ENCODE measurements at places on chromosomes 5 and 9.

- no peak for DNase-seq
Observed at GRCh38 chr9:118423021-118423420, 718.8 kb downstream of the TLR4 start.

DNA sequence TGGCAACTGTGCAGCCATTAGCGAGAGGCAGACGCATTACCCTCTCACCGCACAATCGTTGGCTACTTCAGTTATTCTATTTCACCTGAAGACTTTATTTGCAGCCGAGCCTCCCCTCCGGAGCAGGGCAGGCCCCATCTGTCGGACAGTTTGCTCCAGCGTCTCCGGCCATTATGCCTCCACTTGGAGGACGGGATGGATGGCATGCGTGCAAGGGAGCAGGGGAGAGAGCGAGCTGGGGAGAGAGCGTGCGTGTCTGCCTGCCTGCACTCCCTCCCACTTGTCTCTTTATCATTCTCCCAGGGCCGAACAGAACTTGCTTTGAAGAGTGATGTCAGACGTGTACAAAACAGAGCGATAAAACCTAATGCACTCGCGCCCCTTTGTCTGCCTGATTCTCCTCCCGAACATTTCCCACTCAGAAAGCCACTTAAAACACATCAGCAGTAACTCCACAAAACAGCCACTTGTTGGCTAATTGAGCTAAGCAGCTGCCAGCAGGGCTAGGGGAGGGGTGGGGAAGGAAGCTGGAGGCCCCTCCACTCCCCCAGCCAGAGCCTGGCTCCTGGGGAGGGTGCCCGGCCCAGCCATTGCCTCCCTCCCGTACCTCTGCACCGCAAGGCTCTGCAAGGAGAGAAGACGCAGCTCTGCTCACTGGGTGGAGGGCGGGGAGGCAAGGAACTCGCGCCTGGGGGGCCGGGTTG lies 43.4 kb upstream of the FUBP3 start:
- no peak for DNase-seq

GRCh38 chr9:73640971-73641370 lies 489.3 kb downstream of the ANXA1 start:
- DNase-seq, result no peak

DNA sequence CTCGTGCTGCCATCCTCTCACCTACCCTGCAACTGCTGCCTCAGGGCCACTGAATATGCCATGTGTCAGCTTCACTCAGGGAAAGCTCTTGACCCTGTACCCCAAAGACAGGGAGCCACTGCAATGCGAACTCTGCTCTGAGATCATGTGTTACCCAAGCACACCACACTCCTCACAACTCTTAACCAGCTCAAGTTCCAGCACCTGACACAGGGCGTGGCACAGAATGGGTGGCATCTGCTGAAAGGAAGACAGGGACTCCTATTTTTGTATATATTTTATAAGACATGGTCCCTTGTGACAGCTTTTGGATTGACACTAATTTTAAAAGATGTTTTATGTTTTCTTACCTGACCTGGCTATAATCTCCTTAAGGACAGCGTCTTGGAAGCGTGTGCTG lies 10.7 kb downstream of the PHYKPL start:
- DNase-seq, result no peak

- DNase-seq, result no peak
Observed at GRCh38 chr9:115921301-115921700, 232.3 kb upstream of the PAPPA start.

- DNase-seq, result no peak
Observed at GRCh38 chr9:72440992-72441847, 76.2 kb upstream of the ZFAND5 start.

GRCh38 chr9:88684046-88684445 lies 149.1 kb downstream of the NXNL2 start:
- DNase-seq, result no peak

DNA sequence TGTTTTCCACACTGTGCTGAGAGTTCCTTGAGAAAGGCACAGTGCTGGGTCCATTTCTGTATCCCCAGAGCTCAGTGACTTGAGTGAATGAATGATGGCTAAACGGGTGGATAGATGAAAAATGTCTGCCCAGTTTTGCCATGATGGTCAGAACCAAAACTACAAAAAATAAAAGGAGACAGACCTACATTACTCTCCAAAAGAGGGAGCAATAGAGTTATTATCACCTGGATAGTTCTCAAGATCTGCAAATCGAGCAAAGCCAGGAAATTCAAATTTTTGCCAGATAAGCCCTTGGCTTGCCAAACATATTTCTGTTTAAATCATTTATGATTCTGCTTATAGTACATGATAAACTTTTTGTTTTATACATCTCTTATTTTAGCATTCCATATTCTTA lies 214.2 kb upstream of the ZNF462 start:
- DNase-seq, result no peak

DNA sequence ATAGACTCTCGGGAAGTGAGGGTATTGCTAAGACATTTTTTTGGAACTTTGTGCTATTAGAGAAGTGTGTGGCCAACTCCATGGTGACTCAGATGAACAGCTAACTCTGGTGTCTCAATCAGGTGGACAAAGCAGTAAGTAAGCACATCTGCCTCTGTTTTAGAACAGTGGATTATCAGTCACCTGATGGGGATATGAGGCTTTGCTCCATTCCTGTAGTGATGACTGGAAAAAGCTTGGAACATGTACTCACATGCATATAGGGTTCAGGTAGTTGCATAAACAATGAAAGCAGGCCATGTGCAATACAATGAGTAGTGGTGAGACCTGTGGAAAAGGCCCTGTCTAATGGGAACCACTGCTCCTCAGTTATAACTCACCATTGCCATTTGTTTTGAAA lies 168.2 kb upstream of the FBN2 start:
- DNase-seq, result no peak

DNA sequence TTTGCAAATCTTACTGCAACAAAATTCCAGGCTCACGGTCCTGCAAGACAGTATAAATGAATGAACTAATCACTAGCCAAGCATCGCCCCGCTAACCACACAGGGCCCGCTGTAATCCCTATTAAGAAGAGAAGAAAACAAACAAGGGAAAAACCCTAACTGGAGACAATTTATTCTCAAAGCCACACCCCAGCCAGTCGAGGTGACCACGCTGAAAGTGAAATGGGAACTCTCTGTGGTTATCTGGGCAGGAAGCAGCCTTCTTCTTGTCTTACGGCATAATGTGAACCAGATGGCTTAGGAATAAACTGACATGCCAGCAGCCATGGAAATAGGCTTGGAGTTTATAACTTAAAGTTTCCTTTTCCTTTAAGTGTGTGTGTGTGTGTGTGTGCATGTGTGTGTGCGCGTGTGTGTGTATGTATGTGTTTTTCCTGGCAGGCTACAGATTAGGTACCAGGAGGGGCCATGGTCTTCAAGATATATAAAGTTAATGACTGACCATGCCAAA lies 120.2 kb downstream of the SEMA6A start:
- DNase-seq, result no peak

GRCh38 chr9:35859310-35859989 lies 10.8 kb downstream of the OR13J1 start:
- DNase-seq, result no peak

DNA sequence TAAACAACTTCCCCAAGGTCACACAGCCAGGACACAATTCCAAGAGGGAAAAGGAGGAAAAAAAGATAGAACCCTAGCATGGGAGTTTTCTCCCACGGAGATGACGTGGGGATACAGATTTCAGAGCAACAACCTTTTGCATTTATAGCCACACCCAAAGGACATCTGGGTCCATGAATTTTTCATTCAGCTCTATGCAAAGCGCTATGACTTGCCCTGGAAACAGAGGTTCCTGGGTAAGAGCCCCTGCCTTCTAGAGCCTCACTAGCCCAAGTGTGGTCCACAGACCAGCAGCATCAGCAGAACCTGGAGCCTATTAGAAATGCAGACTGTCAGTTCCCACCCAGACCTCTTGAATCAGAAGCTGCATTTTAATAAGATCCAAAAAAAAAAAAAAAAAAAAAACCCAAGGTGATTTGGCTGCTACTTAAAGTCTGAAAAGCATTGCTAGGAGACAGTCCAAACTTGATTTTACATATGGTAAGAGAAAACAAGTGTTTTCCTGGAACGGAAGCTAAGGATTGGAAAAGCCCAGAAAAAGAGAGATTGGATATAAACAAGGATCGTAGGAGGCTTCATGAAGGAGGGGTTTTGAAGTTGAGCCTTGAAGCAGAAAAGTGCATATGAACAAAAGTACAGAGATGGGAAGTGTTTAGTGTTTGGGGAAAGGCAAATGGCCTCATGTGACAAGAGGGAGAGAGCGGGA lies 17.6 kb upstream of the ADAM19 start:
- DNase-seq, result no peak

GRCh38 chr5:56501781-56502557 lies 268.8 kb upstream of the ANKRD55 start:
- DNase-seq, result no peak

- DNase-seq, result no peak
Observed at GRCh38 chr9:14768405-14769229, 46.1 kb upstream of the CER1 start.

DNA sequence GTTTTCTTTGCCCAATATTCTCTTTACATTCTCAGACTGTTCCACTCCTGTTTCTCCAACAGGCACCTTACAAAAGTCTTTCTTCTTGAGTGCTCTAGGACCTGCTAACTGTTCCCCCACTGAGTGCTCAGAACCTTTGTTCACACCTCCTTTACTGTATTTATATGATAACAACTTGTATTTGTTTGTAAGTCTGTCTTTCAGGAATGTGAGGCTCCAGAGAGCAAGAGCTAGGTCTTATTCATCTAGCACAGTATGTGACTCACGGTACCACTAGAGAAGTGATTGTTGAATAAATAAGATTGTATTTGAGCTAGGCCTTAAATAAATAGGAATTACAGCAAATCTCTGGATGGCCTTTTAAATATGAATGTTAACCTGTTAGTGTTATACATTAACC lies 42.5 kb upstream of the MYOT start:
- DNase-seq, result no peak

GRCh38 chr9:133855802-133856521 lies 117.8 kb upstream of the SARDH start:
- no peak for DNase-seq

GRCh38 chr5:34831303-34831702 lies 7.7 kb upstream of the TTC23L start:
- DNase-seq, result no peak

DNA sequence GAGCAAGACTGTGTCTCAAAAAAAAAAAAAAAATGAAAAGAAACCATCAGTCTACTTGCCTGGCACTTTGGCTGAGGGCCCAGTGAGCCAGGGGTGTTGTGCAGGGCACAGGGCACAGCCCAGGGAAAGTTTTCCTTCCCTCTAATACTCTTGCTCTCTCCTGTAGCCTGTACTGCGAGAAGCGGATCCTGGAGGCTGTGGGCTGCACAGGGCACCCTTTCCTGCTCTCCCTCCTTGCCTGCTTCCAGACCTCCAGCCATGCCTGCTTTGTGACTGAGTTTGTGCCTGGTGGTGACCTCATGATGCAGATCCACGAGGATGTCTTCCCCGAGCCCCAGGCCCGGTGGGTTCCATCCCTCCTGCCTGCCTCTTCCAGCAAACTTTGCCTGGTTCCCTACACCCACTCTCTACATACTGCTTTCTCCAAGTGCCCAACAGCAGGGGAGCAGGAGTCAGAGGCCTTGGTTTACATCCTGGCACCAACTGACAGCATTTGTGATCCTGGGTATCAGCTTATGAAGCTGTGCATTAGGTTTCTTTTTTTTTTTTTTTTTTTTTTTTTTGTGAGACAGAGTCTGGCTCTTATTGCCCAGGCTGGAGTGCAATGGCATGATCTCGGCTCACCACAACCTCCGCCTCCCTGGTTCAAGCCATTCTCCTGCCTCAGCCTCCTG lies 7.2 kb downstream of the ZDHHC12 start:
- DNase-seq, result no peak

GRCh38 chr5:142342128-142342981 lies 17.5 kb upstream of the SPRY4 start:
- no peak for DNase-seq

DNA sequence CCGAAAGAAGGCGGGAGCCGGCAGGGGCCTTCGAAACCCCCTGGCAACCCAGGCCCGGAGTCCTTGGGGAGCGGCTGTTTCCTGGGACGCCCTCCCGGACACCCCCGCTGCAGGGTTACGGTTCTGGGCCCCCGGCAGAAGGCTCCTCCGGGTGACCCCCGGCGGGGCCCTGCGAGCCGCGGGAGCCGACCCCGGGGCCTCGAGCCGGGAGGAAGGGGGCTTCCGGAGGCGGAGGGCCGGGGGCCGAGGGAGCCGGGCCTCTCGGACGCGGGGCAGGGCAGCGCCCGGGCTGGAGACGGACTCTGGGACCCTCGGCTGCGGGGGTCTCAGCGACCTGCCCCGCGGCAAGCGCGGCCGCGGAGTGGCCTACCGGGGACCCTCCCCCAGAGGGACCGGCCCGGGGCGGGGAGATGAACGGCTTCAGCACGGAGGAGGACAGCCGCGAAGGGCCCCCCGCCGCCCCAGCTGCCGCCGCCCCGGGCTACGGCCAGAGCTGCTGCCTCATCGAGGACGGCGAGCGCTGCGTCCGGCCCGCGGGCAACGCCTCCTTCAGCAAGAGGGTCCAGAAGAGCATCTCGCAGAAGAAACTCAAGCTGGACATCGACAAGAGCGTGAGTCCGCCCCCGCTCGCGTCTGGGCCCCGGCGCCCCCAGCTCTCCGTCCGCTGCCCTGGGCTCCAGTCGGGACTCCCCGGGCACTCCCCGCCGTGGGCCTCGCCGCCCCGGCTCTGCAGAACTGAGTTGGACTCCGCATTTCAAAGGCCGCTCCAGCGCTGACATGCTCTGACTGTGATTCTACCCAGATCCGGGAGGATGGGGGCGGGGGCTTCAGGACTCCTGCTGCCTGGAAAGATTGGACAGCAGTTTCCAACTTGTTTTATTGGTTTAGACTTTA lies 645 bp downstream of the SAP30L start:
- DNase-seq, result peak; percentile 25

DNA sequence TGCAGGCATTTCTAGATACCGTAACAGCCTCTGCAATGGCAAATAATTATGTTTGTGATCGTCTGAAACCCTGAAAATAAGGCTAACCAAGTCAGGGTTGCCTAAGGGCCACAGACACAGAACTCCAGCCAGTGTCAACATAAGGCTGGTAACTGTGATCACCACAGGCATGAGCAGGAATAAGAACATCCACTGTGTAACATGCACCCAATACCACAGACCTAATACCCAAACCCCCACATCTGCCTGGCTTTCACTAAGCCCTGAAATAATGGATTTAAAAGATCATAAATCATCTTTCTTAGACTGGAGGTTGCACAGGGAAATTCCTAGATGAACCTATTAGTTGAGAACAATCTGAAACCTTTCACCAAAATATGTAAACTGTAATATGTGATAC lies 394.5 kb downstream of the NFIB start:
- no peak for DNase-seq

GRCh38 chr5:78727786-78728761 lies 79.5 kb upstream of the LHFPL2 start:
- no peak for DNase-seq

DNA sequence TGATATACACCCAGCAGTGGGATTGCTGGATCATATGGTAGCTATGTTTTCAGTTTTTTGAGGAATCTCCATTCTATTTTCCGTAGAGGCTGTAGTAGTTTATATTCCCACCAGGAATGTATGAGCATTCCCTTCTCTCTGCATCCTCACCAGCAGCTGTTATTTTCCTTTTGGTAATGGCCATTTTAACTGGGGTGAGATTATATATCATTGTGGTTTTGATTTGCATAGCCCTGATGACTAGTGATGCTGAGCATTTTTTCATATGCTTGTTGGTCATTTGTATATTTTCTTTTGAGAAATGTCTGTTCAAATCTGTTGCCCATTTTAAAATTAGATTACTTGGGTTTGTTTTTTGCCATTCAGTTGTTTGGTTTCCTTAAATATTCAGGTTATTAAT lies 11.2 kb upstream of the PPIC start:
- DNase-seq, result no peak

GRCh38 chr5:97635553-97635952 lies 452.5 kb upstream of the RIOK2 start:
- DNase-seq, result no peak

- no peak for DNase-seq
Observed at GRCh38 chr9:38166501-38166900, 97.5 kb upstream of the SHB start.

Data from activated T-cell treated with anti-CD3 and anti-CD28 coated beads for 1 hour (primary cell).